ENCODE measurements at places on chromosomes 11 and 22. TPM values are rescaled to one million over a fixed set of nuclear protein-coding genes. Genes with fewer than 3 reads are reported as not detected.

PRODH gene
- total RNA-seq, result 0.63 TPM

DNA sequence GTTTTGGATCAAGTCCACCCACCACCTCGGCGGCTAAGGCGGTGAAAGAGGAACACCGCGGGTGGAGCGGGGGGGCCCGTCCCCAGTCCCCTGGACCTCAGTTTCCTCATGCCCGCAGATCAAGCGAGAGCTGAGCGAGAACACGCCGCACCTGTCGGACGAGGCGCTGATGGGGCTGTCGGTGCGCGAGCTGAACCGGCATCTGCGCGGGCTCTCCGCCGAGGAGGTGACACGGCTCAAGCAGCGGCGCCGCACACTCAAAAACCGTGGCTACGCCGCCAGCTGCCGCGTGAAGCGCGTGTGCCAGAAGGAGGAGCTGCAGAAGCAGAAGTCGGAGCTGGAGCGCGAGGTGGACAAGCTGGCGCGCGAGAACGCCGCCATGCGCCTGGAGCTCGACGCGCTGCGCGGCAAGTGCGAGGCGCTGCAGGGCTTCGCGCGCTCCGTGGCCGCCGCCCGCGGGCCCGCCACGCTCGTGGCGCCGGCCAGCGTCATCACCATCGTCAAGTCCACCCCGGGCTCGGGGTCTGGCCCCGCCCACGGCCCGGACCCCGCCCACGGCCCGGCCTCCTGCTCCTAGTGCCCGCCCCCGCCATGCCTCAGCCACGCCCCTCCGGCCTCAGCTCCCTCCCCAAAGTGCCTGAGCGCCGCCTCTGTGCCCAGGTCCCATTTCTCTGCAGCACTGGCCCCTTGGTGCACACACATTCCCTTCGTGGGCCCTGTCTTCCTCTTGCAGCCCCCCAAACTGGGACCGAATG lies 12.7 kb downstream of the MAFF start:
- peak; percentile 34 for DNase-seq

DNA sequence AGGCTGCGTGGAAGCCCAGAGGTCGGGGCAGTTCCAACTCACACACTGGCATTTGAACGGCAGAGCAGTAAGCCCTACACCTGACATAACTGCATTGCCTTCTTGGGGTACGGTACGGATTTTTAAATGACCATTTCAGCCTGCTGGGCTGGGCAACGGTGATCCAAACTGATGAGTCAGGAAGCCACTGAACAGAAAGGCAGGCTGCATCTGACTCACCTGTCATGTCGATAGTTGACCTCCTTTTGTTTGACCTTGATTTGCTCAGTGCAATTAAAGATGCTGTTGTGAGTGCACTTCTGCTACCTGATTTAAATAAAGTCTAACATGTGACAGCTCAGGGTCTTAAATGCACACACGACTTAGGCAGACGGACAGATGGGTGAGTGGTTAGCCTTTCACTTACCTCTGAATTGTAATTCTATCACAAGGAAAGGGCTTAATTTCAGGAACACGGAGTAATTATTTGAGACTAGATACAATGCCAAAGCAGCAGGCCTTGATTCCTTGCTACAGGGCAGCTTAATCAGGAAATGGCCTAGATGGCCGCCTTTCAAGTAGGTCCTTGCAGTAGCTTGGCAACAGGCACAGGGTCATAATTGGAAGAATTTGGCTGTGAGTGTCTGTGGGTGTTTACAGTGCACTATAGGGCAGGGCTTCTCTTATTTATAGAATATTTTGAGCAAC lies 52.2 kb downstream of the BMAL1 start:
- no peak for DNase-seq

GRCh38 chr11:115185507-115185906 lies 318.7 kb downstream of the CADM1 start:
- no peak for DNase-seq

GRCh38 chr11:36056160-36056751 lies 112.4 kb downstream of the LDLRAD3 start:
- no peak for DNase-seq

- DNase-seq, result peak; percentile 76
Observed at GRCh38 chr11:111426617-111427016, 47.5 kb upstream of the POU2AF1 start.

Data from foreskin keratinocyte (primary cell).